ENCODE measurements at places on chromosomes 1 and 21.
A peak's percentile ranks its signal among the peaks of the same experiment; 100 is the strongest.

DNA sequence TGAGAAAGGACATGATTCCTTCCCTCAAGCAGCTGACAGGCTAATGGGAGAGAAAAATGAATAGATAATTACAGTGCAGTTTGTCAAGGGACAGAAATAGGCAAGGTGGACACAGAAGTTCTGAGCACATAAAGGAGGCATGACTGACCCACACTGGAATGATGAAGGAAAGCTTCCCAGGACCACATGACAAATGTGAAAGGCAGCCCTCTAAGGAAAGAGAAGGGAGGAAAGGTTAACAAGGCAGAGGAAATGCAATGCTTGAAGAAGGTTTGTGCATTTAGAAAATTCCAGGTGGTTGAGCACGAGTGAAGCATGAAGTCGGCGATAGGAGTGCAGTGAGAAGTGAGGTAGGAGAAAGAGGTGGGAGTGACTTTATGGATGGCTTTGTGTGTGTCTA, 37.4 kb downstream of the LAMC2 start:
- DNase-seq, result no peak

- no peak for DNase-seq
These were observed 41.7 kb downstream of the EPB41 start for GRCh38 chr1:28956038-28956464.

GRCh38 chr1:203888807-203889251, 27.4 kb downstream of the SNRPE start:
- DNase-seq, result no peak

DNA sequence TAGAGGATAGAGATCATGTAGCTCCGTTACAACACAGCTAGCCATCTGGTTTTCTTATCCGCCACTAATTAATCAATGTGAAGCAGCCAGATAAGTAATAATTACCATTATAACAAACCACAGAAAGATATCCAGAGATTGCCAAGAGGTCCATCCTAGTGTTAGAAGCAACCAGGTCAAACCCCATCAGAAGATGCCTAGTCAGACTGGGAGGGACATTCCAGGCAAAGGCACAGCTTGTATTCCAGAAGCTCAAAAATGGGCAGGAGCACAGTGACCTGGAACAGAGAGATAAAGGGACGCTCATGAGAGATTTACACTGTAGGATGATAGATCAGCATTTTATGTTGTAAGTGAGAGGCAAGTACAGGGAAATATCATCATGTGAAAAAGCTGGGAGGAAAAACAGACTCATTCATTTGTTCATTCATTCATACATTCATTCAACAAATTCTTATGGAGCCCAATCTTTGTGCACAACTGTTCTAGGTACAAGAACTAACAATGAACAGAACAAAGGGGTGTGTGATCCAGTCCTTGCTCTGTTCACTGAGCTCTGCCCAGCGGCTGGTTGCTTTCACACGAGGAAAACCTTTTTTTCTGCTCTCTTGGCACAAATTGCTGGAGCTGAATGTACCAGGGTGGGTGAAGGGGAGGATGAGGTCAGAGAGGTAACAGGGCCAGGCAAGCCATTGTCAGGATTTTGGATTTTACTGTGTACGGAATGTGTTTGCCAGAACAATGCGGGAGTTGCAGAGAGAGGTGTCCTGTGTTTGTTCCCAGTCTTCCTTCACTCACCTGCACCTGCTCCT, 240.8 kb upstream of the FGGY start:
- DNase-seq, result no peak

DNA sequence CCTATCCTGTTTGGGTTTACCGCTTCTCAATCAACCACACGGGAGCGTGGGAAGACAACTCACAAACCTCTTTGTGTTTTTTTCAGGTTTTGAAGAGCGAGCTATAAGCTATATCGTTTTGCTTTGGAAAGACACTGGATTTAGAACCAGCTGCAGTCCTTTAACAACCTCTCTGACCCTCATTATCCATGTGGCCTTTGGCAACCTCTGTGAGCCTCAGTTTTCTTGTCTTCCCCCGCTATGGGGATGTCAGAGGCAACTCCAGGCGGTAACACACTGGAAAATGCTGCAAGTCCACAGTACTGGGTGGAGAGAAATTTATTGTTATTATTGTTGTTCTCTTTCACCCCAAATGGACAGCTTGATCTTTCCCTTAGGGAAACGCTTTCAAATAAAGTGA, 100.0 kb downstream of the ETS2 start:
- no peak for DNase-seq

DNA sequence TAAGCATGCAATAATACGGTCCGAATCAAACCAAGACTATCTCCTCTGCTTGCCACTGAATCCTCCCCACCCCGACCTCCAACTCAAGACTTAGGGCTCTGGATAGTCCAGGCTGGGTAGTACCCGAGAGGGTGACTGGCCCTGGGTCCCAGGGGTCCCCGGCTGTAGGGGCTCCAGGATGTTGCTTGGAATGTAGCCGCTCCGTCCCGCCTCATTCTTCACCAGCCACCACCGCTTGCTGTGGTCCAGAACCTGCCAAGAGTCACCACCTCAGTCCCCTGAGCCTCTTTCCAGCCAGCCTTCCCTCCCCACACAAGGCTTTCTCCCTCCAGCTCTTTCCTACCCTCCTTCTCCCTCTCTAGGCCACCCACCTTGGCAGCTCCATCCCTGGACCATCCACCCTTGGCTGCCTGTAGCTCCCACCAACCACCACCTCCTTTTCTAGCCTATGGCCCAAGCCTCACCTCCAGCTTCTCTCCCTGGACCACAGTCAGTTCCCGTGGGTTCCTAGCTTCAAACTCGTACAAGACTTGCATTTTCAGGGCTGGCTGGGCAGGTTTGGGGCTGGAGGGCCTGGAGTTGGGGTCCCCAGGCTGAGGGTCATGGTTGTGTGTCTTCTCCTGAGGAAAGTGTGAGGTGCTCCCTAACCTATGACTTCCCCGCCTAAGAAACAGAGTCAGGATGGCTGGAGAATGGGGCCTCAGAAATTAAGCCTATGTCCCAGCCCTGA, 10.9 kb upstream of the GSTM3 start:
- no peak for DNase-seq

DNA sequence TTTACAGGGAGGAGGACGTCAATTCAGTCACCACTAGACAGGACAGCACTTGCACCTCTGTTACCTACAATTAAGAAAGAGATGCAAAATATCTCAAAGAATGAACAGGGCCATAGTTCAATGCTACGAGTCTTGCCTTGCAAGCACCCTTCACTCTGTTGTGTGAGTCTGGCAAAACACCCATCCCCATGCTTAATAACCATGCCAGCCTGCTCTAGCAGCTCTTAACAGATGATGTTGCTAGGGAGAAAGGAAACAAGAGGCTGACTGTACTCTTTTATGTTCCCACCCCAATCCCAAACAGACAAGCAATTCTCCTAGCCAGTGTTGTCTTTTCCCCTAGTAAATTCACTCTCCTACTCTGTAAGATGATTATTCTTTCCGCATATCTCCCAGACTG, 5.3 kb downstream of the CBR1 start:
- DNase-seq, result no peak

DNA sequence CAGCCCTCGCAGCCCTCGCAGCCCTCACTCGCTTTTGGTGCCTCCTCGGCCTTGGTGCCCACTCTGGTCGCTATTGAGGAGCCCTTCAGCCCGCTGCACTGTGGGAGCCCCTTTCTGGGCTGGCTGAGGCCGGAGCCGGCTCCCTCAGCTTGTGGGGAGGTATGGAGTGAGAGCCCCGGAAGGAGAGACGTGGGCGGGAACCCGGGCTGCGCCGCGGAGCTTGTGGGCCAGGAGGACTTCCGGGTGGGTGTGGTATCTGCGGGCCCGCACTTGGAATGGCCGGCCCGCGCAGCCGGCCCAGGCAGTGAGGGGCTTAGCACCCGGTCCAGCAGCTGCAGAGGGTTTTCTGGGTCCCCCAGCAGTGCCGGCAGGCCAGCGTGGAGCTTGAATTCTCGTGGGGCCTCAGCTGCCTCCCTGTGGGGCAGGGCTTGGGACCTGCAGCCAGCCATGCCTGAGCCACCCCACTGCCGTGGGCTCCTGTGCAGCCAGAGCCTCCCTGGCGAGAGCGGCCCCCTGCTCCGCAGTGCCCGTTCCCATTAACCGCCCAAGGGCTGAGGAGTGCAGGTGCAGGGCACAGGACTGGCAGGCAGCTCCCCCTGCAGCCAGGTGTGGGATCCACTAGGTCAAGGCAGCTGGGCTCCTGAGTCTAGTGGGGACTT, 9.9 kb upstream of the CFHR2 start:
- no peak for DNase-seq

DNA sequence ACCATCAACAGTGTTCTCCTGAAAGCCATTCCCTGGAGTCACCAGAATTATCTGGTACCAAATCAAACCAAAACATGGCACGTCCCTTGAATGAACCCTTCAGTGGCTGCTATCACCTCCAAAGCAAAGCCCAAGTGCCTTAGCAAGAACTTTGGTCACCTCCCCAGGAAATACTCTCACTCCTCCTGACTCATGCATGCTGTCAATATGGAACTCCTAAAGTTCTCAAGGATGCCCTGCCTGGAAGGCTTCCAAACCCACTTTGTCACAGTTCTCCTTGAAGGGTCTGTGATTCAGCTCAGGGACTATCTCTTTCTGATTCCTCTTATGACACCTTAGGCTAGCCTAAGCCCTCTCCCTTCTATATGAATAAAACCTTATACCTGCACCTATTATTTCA, 146.1 kb upstream of the RUNX1 start:
- no peak for DNase-seq

GRCh38 chr1:93061895-93062792, 16.9 kb upstream of the MTF2 start:
- peak; percentile 50 for DNase-seq

GRCh38 chr21:37082856-37083528, 9.9 kb downstream of the TTC3 start:
- no peak for DNase-seq

DNA sequence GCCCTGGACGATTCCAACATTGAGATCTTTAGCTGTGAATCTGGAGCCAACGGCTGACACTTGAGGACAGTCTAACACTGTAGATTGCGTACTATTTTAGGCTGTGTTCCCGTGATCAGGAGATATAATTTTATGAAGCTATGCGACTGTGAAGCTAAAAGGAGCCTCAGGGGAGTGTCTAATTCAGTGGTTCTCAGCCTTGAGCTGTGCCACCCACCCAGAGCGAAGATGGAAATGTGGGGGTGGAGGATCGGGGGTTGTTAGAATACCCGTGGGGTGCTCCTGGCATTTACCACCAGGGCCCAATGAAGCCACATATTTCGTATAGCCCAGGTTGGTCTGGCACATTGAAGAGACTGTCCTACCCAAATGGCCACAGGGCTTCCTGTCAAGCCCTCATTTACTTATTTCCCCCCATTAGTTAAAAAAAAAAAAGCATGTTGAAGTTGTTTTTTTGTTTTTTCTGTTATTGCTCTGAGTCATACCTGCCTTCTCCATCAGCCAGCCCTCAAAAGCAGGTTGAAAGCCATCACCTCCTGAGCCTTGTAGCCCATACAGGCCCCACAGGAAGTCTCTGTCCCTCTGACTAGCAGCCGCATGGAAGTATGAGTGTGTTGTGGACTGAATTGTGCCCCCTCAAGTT, 141.7 kb downstream of the GALNT2 start:
- DNase-seq, result peak; percentile 56

DNA sequence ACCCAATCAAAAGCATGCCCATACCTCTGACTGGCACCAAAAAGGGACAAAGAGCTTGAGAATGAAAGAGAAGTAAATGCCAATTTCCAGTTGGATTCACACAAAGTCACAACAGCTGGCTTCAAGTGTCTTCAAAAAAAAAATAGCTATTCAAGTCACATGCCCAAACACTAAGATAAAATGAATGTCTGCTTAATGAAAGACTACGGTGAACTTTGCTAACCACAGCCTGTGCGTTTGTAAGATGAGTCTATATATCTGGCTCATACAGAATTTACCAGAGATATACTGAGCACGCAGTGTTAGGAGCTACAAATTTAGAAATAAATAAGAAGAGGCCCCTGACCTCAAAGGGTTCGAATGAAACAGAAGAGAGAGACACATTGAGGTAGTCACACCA, 73.2 kb downstream of the DAB1 start:
- no peak for DNase-seq

- DNase-seq, result peak; percentile 76
These were observed 13.3 kb downstream of the PMF1 start for GRCh38 chr1:156226116-156226538.

DNA sequence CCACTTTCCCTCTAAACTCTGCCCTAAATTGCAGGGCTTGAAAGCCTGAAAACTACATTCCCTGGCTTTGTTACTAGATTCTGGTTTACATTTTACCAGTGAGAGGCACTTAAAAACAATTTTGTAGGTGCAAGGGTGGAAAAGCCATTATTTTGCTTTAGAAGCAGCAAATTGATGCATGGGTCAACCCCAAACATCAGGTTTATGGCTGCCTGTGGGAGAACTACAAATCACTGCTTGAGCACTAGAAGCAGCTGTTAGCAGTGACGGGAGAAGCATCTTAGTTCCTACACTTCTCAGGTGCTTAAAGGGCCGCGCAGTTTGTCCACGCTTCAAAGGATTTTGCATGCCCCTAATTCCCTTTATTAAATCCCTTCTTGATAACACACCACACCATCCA, 417.2 kb downstream of the PCP4 start:
- no peak for DNase-seq

DNA sequence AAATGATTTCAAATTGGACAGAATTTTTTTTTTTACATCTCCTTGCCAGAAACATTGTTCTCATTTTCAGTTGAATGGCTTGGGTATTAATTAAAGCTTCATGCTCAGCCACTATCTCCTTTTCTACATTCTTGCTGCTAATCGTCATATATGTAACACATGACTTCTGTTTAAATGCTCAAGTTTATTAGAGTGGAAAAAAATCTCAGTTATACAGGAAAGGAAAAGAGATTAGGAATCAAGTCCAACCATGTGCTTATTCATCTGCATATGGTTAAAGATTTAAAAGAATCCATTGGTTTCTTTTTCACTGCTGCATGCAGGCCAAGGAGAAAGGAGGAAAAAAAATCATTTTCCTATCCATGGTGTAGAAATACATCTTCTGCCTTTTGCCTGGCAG, 47.3 kb upstream of the CNN3 start:
- DNase-seq, result no peak

- no peak for DNase-seq
These were observed 97.7 kb downstream of the PAPPA2 start for GRCh38 chr1:176560681-176561080.

DNA sequence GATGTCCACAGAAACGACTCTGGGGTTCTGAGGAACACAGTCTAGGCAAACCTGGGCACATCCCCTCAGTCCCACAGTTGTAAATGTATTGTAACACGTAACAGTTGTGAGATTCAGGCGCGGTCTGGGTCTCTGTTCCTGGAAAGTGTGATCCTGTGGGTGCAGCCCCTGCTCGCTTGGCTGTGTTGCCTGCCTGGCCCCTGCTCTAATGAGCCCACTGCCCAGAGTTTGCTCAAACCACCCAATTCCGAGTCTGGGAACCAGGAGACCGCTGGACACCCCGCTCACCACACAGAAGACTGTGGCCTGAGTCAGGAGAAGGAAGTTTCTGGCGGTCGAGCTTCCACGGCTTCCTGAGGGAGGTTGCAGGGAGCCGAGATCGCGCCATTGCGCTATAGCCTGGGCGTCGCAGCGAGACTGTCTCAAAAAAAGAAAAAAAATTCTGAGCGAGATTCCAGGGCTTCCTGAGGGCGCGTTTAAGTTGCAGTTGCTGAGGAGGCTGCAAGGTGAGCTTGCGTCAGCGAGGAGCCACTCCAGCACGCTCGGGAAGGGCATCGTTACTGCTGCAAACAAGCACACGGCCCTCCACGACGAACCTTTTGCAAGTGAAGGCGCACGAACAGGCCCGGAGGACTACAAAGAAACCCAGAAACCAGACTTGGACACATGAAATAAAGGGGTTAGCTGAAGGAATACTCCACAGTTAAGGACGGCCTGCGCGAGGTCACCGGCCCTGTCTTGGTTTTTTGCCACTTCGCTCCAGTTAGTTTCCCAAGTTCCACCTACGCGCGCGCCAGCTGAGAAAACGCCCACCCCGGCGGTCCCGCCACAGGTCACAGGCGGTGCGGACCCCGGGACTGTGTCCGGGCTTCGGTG, 1.1 kb downstream of the C21orf58 start:
- peak; percentile 7 for DNase-seq
